Left ventricle myocardium superior (tissue), 1 donor: ENCODE measurements at places on chromosomes 5 and 9. TPM values are rescaled to one million over a fixed set of nuclear protein-coding genes. Genes with fewer than 3 reads are reported as not detected.

Gene PRSS3
- not detected for total RNA-seq

Gene SEMA6A
- total RNA-seq: 6.4 TPM

Gene ACSL6
- total RNA-seq: 4.4 TPM

Gene PCDHGC5
- total RNA-seq: 3.2 TPM

Gene FOXI1
- not detected for total RNA-seq

Gene CDC20B
- total RNA-seq: not detected

Gene ANKRD31
- not detected for total RNA-seq

Gene FST
- total RNA-seq: 3.2 TPM

Gene PTGES2
- total RNA-seq: 157 TPM

Gene FOXD4L3
- total RNA-seq: not detected

Gene TAS2R1
- not detected for total RNA-seq

Gene ANGPTL2
- total RNA-seq: 27.4 TPM

Gene MSANTD3
- total RNA-seq: 18.1 TPM

Gene MEIKIN
- total RNA-seq: not detected

Gene ARHGEF28
- 3.5 TPM for total RNA-seq

Gene ARID3C
- not detected for total RNA-seq

Gene SLC4A9
- not detected for total RNA-seq

Gene LCN6
- 17.4 TPM for total RNA-seq

Gene EQTN
- total RNA-seq: not detected

Gene CYLC2
- total RNA-seq: not detected
